ENCODE measurements at places on chromosomes 5 and 9. TPM values are rescaled to one million over a fixed set of nuclear protein-coding genes. Genes with fewer than 3 reads are reported as not detected.

DNA sequence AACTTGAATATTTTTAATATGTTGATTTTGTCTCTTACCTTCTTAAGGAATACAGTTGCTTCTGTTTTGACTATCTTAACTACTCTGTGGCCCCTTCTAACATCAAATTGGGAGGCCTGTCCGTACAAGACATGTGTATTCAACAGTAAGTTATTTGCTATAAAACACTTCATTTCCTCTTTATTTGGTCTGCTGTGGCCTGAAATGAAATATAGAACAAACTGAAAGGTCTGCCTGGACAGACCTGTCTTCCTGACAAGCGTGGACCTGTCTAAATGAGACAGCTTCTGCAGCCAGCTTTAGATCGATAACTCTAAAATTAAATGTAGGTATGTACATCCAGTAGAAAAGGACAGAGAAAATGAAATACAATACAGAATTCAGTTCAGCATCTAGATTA, 2.2 kb upstream of the LPAR1 start:
- no peak for DNase-seq

DNA sequence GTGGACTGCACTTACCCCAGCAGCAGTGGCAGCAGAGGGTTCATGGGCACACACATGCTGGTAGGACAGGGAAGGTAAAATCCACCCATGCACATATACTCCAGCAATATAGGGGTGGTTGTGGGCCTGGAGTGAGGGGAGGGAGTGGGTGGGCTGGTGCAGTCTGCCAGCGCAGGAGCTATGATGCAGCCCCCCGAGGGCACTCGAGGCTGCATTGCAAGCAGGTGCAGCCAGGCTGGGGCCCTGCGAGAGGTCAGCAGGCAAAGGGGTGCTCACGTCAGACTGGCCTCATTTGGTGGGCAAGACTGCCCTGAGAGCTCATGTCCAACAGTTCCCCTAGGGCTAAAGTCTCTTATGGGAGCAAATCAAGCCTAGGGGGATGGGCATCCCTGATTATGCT, 32.4 kb upstream of the PCDHA1 start:
- no peak for DNase-seq

DNA sequence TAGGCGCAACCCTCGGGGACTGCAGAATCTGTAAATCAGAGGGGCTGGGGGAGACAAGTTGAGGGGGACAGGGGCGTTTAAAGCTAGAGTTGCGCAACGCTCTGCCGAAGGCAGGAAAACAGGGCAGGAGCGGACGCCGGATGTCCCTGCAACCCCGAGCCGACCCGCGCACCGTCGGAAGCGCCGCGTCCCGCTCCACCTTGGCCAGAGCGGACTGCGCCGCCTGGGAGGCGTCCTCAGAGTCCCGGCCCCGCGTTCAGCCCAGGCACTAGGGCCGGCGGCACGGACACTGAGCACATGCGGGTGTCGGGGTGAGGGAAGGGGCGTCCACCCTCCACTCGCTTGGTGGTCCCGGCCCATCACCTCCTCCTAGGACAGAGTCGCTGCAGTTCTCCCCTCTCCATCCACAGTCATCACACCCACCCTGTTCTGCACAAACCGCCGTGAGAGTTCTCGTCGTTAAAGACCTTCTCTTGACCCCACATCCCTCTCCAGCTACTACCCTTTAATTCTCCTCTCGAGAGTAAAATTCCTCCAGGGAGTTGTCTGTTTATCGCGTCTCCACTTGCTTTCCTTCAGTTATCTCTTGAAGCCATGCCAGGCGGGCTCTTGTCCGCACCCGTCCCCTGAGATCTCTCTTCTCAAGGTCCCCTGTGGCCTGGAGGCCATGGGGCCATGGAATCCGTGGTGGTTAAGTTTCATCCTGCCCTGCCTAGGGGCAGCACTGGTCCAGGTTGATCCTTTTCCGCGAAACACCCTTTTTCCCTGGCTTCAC, 796 bp upstream of the PDLIM7 start:
- no peak for DNase-seq

DNA sequence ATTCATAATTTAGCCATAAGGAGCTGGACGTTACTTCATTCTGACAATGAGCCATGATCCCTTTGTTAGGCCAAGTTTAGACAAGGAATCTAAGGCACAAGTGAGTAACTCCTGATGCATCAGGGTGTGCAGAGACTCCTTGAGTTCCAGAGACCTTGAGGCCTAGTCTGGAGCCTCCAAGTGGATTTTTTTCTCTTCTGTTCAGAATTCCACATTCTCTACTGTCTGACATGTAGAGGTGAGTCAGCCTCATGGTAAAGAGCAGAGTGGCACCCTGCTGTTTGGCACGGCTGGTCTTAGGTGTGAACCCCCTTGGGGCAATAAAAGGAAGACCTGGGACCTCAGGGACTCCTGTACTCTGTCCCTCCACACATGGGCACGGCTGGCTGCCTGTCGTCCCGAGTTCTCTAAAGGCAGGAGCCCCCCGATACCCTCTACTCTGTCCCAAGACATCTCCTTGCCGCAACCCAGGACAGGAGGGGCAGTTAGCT, 22.0 kb upstream of the TGFBI start:
- DNase-seq = no peak

DNA sequence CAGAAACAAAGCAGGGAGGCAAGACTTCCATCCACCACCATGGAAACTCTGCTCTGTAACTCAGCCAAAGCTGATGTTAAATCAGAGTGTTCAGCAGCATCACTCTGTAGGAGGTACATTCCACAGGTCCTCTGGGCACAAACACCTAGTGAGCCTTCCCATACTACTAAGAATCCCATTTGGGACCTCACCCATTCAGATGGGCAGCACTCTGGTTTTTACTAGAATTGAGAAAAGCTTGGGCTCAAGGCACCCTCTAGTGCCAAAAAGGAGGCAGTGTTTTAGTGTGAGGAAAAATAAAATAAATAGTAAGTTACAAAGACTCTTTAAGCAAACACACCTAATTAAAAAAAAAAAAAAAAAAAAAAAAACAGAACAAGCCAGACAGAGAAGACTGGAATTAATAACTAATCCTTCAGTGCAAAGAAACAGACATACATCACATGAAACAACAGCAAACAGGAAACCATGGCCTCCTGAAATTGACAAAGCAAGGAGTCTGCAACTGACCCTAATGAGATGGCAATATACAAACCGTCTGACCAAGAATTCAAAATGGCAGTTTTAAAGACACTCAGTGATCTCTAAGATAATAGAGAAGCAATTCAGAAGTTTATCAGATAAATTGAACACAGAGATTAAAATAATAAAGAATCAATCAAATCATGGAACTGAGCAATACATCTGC, 159.5 kb downstream of the GNA14 start:
- DNase-seq = no peak

DNA sequence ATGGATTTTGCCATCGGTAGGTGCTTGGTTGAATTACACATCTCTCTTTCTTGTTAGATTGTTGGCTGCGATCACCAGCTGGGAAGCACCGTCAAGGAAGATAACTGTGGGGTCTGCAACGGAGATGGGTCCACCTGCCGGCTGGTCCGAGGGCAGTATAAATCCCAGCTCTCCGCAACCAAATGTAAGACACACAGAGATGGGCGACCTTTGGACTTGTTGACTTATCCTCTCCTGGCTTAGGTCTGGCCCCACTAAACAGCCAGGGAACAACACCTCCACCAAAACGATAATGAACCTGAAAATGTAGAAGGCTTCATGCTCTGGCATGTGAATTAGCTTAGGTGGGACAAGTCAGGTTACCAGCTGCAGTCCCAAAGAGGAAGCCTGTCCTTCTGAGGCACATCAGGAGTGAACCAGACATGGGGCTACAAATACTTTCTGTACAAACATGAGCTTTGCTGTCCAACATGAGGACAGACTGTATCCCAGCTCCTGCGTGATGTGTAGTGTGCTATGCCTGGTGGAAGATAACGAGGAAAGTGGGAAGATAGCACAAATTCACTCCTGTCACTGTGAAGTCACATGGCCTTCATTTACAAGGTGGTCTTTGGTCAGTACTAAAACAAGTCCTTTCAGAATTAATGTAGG, 148.4 kb downstream of the ADAMTSL1 start:
- no peak for DNase-seq

DNA sequence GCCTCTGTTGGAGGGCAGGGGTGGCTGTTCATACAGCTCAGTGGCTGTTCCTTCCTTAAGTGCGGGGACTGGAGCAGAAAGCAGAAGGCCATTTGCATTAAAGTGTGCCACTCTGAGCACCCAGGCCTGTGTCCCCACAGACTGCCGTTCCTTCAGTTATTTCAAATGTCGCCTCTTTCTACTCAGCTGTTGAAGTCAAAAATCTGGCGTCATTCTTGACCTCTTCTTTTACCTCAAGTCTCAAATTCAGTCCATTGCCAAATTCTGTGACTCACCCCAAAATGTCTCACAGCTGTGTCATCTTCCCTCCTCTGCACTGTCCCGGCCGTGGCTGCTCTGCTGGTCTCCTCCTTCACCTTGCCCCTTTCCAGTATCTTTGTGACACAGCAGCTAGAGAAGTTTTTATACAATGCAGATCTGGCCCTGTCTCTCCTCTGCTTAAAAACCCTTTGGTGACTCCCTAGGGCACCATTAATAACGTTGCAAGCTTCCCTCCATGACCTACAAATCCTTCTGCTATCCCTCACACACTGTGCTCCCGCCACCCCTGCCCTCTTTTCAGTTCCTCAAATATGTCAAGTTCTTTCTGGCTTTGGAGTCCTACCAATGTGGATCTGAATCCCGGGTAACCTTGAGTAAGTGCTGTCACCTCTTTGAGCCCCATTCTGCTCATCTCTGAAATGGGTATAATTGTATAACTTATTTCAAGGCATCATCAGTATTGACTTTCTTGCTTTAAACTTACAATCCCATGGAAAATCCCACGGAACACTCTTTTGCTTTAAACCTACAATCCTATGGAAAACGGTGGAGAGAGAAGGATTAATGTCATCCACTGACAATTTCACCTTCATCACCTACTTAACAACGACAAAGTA, 98.3 kb upstream of the BOD1 start:
- no peak for DNase-seq

GRCh38 chr9:137294091-137294680, 7.9 kb downstream of the NRARP start:
- no peak for DNase-seq

DNA sequence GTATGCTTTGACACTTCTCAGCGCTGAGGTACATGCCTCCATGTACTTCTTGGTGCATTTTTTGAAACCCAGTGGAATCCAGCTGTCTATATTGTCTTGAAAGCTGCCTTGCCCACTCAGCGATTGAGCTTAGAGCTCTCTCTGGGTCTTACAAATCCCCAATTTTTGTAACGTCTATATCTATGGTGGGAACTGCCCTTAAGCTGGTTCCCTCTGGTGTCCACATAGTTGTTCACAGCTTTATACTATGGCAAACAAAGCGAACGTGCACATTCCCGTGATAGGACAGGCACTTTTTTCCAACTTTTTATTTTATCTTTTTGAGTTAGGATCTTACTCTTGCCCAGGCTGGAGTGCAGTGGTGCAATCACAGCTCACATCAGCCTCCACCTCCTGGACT, 20.9 kb downstream of the CDHR2 start:
- no peak for DNase-seq

DNA sequence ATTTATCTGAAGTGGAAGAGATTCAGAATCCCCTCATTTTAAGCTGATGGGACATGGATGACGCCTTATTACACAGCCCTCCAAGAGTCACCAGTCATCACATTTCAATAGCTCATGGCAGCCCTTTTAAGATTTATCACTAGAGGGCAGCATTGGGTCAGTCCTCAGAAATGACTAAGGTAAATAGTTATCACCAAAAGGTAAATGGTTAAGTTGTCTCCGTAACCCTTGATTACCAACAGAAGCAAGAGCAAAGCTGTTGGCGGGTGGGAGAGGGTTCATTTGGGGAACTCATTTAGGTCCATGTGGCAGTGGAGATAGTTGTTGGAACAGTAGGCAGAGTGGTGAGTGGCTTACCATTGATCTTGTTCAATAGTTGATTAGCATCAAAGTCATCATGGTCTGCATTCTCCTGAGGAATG, 12.0 kb upstream of the C9 start:
- no peak for DNase-seq

Gene OXCT1
- 42.2 TPM for total RNA-seq

DNA sequence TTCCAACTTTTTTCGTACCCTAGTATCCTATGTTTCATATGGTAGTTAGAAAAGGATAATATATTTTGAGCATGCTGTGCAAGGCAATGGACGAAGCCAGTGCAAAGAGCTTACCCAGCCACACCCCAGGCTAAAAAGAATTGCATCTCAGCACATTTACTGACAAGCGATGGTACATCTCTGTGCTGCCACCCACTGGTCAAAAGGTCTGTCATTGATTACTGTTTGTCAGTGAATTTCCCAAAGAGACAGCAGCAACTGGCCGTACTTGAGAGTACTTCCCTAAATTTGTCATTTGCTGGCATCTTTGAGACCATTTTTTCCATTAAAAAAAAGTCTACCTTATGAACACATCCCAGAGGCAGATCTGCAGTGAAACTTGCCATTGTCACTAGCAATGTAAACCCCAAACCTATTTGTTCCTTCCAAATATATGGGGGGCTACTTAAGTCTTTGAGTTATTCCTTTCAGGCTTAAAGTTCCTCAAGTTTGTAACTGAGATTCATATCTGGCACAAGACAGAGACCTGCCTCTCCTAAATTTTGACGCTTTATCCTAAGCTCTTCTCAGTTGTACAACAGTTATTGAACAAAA, 184.3 kb downstream of the CTNND2 start:
- DNase-seq = no peak

Gene CDC20B
- total RNA-seq = not detected

- DNase-seq = no peak
Observed at GRCh38 chr9:132383462-132383883, 23.2 kb downstream of the TTF1 start.

Gene SH3PXD2B
- 43.6 TPM for total RNA-seq

DNA sequence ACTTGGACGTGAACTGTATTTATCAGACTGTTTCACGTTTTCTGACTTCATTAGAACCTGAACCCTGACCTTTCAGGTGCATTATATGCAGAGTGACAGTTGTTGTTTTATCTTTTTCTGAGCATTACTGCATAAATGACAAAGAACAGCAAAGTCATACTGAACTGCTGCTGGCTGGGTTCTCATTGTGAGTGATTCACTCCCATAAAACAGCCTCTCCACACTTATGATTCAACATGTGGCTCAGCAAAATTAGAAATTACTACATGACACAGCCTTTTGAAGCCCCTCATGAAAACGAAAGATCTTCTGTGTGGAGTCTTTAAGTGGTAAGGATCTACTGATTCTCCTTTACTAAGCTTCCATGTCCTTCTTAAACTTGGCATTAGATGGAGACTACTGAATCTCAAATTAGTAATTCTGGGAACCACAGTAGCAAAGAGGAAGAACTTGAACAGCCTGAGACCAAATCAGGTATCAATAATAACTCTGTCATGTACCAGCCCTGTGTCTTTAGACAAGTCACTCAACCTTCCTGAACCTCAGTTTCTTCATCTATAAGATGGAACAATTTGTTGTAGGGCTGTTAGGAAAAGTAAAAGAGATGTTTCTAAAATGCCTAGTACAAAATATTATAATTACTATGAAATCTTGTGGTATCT, 172.3 kb upstream of the GNA14 start:
- no peak for DNase-seq

Gene CTSV
- total RNA-seq = not detected

Data from esophagus muscularis mucosa (tissue), 4 donors.